ENCODE measurements at places on chromosomes 11 and 22. TPM values are rescaled to one million over a fixed set of nuclear protein-coding genes. Genes with fewer than 3 reads are reported as not detected.

GALNT18 gene
- 7.8 TPM for total RNA-seq

RHBDD3 gene
- total RNA-seq, result 7.3 TPM

UBQLNL gene
- total RNA-seq, result 0.66 TPM

TMEM45B gene
- not detected for total RNA-seq

NXPE4 gene
- total RNA-seq, result not detected

MYRF gene
- not detected for total RNA-seq

CRYBB2 gene
- not detected for total RNA-seq

CD6 gene
- total RNA-seq, result 4.0 TPM

GGTLC2 gene
- total RNA-seq, result not detected

PGA3 gene
- 45.4 TPM for total RNA-seq

DEFB108B gene
- not detected for total RNA-seq

NRIP3 gene
- total RNA-seq, result 2.0 TPM

OR52H1 gene
- not detected for total RNA-seq

KLHL35 gene
- total RNA-seq, result 1.1 TPM

ELFN2 gene
- total RNA-seq, result not detected

SLC5A12 gene
- total RNA-seq, result not detected

NCR3LG1 gene
- 2.6 TPM for total RNA-seq

MUC2 gene
- not detected for total RNA-seq

WNT11 gene
- total RNA-seq, result 32.0 TPM

OR2AT4 gene
- total RNA-seq, result not detected

ZP1 gene
- 1.5 TPM for total RNA-seq

AASDHPPT gene
- 41.3 TPM for total RNA-seq

ART1 gene
- not detected for total RNA-seq

FRMD8 gene
- 37.2 TPM for total RNA-seq

GAL3ST1 gene
- total RNA-seq, result 1.0 TPM

TCN2 gene
- total RNA-seq, result 142 TPM

ADORA2A gene
- total RNA-seq, result 0.88 TPM

OR52N2 gene
- not detected for total RNA-seq

MMP10 gene
- not detected for total RNA-seq

PLAAT3 gene
- 278 TPM for total RNA-seq

SLCO2B1 gene
- 81.0 TPM for total RNA-seq

SSTR3 gene
- total RNA-seq, result not detected

OR4X2 gene
- not detected for total RNA-seq

HEPN1 gene
- not detected for total RNA-seq

SHANK2 gene
- 1.2 TPM for total RNA-seq

YPEL4 gene
- total RNA-seq, result 3.5 TPM

ANGPTL5 gene
- total RNA-seq, result 4.2 TPM

LRRC74B gene
- total RNA-seq, result not detected

ATL3 gene
- 83.5 TPM for total RNA-seq

OR2D2 gene
- total RNA-seq, result not detected

BCO2 gene
- total RNA-seq, result 2.1 TPM

TSSK2 gene
- total RNA-seq, result not detected

TBX10 gene
- total RNA-seq, result not detected

NTM gene
- total RNA-seq, result 1.7 TPM

WT1 gene
- total RNA-seq, result not detected

JAML gene
- total RNA-seq, result 51.7 TPM

HOATZ gene
- total RNA-seq, result not detected

KCNK4 gene
- total RNA-seq, result not detected

MTFP1 gene
- 5.1 TPM for total RNA-seq

IFITM1 gene
- 134 TPM for total RNA-seq

ACRV1 gene
- not detected for total RNA-seq

HYOU1 gene
- total RNA-seq, result 32.0 TPM
